Stimulated activated CD4-positive, alpha-beta T cell treated with anti-CD3 and anti-CD28 coated beads, Interleukin-15, amount 100 ng/mL, for 1 hour (primary cell): ENCODE measurements at places on chromosomes 7 and 10.

GRCh38 chr7:84412161-84412969 lies 217.8 kb upstream of the SEMA3A start:
- no peak for DNase-seq

GRCh38 chr7:98669329-98670000 lies 52.4 kb downstream of the NPTX2 start:
- no peak for DNase-seq

DNA sequence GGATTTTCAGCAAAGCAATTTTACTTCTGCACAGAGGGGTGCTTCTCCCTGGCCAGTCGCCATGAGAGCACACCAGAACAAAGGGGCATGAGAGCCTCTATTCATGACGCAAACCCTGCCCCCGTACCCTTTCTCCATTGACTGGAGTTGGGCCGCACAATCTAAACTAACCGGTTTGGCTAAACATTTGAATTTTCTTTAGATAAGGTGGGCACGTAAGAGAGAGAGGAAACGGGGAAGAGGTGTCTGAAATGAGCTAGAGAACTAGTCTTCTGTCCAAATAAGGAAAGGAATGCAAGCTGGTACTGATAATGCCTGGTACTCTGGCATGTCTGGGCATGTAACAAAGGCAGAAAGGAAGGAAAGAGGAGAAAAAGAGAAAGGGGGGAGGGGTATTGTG lies 13.2 kb upstream of the SCIN start:
- no peak for DNase-seq

GRCh38 chr10:90111671-90112070 lies 410.3 kb downstream of the KIF20B start:
- DNase-seq: no peak

DNA sequence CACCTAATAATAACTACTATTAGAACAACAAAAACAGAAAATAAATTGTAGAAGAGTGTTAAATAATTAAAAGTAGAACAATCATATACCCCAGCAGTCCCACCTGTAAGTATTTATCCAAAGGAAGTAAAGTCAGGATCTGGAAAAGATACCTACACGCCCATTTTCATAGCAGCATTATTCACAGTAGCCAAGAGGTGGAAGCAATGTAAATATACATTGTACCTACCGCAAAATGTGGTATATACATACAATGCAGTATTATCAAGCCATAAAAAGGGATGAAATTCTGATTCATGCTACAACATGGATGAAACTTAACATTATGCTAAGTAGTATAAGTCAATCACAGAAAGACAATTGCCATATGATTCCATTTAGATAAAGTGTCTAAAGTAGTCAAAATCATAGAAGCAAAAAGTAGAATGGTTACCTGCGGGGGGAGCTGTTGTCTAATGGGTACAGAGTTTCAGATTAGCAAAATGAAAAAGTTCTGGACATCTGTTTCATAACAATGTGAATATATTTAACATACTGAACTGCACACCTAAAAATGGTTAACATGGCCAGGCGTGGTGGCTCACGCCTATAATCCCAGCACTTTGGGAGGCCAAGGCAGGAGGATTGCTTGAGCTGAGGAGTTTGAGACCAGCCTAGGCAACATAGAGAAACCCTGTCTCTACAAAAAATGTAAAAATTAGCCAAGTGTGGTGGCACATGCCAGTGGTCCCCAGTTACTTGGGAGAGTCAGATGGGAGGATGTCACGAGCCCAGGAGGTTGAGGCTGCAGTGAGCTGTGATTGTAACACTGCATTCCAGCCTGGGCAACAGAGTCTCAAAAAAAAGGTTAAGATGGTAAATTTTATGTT lies 6.0 kb upstream of the TMED4 start:
- DNase-seq: no peak

- no peak for DNase-seq
These were observed 147.7 kb upstream of the BMPER start for GRCh38 chr7:33757563-33758165.

GRCh38 chr10:99731306-99732032 lies 458 bp downstream of the COX15 start:
- DNase-seq: no peak

GRCh38 chr7:100373261-100373831 lies at the start of gene PILRA:
Gene PILRA, plus strand, starts transcription at chr7:100373487. Its CDS starts 170 bp downstream, at chr7:100373657.
- DNase-seq: no peak

DNA sequence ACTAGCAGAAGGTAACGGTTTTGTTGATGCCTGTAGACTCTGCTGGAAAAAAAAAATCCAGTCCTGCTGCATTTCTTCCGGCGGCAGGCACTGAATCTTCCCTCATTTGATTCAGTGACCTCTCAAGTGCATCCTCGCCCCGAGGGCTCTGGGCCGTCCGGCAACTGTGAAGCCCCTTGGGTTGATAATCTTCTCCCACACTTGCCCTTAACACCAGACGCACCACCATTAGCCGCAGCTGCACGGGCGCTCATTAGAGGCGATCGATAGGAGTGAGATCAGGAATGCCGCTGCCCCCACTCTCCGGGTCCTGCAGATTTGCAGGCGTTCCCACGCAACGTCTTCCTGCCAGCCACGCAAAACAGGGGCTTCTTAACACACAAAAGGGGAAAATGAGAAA lies 200.0 kb upstream of the MKI67 start:
- DNase-seq: no peak

GRCh38 chr7:148211740-148212151 lies 378.8 kb upstream of the C7orf33 start:
- no peak for DNase-seq

GRCh38 chr10:86580521-86580891 lies 58.9 kb upstream of the WAPL start:
- no peak for DNase-seq

GRCh38 chr7:92639213-92639896 lies 49.2 kb upstream of the FAM133B start:
- no peak for DNase-seq

DNA sequence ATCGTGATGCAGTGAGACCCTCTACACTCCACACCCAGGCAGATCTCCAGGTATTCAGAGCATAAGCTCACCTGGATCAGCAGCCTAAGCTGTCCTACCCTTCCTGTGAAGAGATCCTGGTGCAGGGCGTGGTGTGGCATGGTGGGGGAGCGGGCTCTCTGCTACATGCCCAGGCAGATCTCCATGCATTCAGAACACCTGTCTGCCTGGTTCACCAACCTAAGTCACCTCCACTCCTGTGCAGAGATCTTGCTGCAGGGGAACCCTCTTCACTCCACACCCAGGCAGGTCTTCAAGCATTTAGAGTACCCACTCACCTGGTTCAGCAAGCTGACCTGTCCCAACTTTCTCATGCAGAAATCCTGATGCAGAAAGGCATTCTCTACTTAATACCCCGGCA lies 394.4 kb upstream of the SEMA3A start:
- no peak for DNase-seq

DNA sequence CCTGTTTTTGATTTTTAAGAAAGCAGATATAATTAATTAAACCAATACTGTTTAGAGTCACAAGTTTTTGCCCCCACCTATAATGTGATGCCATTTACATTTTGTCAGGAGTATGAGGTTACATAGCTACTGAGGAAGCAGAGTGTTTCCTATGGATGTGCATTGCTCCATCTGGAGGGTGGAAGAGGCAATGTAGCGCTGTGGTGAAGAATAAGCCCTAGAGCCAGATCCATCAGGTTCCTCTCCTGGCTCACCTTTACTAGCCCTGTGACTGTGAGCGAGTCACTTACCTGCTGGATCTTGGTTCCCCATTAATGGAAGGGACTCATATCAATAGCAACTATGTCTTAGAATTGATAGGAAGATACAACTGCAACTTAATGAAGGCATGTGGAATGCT lies 216.0 kb downstream of the GPAM start:
- DNase-seq: no peak

DNA sequence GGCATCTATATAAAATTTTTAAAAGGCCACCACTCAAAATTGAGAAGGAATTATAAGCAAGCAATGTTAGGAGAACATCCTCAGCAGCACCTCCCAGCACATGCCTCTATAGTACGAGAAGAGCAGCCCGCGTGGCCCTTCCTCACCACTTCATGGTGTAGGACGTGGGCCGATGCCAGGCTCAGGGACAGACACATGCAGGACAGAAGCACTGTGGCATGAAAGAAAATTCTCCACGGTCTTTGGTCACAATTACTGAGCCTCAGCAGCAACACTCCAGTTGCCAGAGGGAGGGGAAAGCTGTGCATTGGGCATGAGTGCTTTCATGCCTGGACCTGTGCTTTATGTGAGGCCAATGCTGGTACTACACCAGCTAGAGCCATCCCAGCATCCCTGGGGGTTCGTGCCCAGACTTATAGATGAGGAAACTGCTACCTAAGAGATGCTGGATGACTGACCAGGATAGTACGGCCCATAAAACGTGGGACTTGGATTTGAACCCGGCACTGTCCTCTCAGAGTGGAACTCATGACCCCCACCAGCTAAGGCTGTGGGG lies 164.7 kb downstream of the ADAM12 start:
- no peak for DNase-seq

DNA sequence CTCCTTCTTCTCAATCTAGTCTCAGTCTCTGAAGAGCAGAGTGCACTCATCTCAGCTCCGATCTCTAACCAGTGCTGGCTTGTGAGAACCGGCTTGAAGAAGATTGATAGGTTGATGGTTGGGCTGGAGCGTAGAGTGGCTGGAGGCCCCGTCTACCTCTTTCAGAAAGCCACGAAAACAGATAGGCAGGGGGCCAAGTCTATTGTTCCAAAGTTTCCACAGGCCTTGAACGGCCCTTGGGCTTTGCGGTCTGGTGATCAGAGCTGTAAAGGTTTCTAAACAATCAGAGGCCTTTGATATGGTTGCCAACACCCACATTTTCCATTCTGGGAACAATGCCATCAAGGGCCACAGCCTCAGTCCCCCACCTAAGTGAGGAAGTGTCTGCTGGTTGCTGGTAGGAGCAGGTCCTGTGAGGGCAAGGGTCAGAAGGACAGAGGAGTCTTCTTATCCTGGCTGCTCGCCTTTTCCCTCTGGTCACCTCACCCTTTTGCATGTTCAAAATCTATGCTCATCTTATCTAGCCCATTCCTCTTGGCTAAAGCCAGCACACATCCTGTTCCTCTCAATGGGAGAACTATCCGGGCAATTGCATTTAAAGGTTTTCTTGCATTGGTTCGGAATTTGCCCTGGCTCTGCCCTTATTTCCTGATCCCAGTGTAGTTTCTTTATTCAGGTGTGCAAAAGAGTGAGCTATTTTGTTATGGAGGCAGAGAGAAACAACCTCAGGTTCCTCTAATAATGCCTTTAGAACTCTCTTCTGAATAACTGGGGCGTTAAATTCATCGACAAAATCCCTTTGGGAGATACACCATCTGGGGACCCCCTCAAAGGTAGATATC lies 70.3 kb upstream of the KMT2E start:
- no peak for DNase-seq

- DNase-seq: no peak
These were observed 638 bp downstream of the BRAT1 start for GRCh38 chr7:2554661-2555111.

DNA sequence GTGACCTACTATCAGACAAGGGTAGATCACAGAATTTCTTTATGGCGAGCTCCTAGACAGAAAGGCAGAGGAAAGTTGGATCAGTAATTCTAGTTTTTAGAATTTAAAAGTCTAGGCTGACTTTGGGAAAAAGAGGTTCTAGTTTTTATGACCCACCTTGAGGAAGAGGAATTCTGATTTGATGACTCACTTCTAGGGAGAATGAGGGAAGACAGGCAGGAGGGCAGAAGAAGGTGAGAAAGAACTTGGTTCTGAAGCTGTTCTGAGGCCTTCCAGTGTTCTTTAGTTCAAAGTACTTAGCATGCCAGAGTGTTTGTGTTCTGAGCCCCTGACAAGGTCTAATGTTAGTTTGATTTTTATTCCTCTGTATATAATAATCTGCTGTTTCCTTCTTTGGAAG lies 97.2 kb downstream of the PODXL start:
- no peak for DNase-seq

DNA sequence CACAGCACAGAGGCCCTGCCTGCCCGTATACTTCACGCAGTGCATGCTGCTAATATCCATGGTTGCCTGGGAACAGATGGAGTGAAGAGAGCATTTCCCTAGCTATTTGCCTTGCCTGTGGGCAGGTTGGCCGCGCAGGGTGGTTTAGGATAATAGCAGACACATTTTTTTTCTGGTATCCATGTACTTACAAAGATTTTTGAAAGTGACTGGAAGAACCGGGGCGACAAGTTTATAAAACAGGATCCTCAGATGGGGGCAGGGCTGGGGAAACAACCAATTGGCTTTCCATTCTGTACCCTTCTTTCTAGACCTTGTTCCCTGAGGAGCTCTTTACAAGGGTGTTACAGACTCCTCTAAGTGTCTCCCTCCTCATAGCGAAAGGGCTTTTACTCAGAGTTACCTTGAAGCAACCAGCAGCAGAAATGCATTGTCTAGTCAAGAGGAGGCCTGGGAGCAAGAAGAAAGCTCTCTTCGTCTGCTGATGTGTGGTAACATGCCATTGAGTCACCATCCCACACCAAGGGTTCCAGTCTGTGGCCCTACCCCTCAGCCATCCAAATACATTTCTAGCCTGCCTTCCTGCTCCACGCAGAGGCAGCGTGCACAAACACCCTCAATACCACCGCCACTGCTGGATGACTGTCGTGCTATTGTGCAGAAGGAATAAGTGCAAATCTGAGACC lies 31.5 kb downstream of the MTURN start:
- no peak for DNase-seq
